ENCODE measurements at places on chromosomes 1 and 21.

GRCh38 chr1:22142315-22143064 lies 407 bp downstream of the WNT4 start:
- no peak for DNase-seq

DNA sequence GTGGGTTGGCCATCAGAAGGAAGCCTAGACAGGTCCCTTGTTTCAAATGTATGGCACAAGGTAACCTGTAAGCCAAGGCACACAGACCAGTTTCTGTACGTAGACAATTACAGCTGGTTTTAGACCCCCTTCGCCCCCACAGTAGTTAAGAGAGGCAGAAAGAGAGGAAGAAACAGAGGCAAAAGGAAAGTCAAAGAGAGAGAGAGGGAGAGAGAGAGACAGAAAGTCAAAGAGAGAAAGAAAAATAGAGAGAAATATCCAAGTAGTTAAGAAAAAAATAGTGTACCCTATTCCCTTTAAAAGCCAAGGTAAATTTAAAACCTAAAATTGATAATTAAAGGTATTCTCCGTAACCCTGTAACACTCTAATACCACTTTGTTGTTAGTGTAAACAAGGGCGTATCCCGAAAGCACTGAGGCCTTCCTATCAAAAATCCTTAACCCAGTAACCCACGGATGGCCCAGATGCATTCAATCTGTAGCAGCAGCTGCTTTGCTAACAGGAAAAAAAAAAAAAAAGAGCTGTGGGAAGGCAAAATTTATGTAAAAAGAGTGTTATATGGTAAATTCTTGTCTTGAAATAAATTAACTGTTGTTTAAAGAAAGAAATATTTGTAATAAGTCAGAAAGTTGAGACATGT lies 49.4 kb downstream of the ADCY10 start:
- DNase-seq, result no peak

DNA sequence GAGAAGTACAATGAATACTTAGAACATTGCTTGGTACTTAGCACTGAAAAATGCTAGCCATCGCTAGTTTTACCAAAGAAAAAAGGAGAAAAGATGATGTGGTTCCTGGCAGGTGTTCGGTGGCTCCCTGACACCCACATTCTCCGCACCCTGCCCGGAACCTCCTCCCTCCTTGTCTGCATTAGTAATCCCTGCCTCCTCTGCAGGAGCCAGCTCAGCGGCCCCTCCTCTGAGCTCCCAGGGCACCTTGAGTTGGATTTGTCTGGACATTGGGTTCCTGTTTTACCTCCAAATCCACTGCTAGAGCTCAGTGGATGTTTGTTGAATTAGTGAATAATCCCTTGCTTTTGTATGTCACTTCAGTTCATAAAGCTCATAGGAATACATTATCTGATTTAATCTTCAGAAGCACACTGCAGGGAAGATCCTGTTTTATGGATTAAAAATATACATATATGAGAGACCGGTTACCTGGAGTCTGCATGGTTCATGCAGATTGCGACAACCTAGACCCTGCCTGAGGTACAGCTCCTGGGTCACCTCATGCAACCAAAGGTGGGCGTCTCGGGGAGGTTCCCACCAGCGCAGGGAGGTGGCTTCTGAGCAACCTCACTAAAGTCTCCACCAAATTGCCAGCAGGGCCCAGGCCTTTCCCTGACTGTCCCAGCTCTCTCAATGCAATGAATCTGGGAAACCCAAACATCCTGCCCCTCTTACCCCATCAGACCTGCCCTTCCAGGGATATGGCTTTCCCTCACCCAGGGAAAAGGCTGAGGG lies 24.2 kb downstream of the PCAT6 start:
- no peak for DNase-seq

DNA sequence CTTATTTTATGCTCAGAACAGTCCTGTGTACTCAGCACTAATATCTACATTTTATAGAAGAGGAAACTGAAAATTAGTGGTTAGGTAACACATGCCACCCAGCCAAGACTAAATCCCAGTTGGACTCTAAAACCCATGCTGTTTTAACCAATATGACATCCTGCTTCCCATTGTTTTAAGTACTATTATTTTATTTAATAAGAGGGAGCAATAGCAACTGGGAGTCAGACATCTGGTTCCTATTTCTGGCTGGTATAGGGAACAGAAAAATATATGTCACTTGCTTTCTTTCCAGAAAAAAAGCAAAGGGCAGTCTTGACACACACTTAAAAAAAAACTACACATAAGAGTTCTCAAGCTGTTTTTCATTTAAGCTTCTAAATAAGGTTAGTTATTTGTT lies 11.9 kb downstream of the KLHL12 start:
- no peak for DNase-seq

All from skeletal muscle cell (primary cell).